ENCODE measurements at places on chromosomes 12 and 14. TPM values are rescaled to one million over a fixed set of nuclear protein-coding genes. Genes with fewer than 3 reads are reported as not detected.

GRCh38 chr12:12877781-12878455 lies 13.4 kb upstream of the GPRC5A start:
- no peak for DNase-seq

GUCY2C gene
- polyA plus RNA-seq, result 0.29 TPM

DNA sequence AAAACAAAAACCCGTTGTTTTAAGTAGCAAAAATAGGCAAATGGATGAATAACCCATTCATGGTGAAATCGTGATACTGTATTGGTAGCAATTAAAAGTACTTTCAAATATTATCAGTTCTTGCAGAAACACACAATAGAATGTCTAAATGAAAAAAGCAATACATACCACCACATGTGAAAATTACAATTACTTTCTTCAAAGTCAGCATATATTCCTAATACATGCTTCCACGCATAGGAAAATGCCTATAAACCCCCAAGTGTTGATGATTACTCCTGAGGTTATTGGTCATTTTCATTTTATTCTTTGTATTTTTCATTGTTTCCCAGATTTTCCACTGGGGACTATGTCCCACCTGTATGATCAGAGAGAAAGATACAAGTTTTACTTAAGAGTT lies 15.2 kb downstream of the DDX55 start:
- no peak for DNase-seq

KRT83 gene
- not detected for polyA plus RNA-seq

PPP1R12A gene
- polyA plus RNA-seq, result 104 TPM

PSEN1 gene
- polyA plus RNA-seq, result 67.1 TPM

DNA sequence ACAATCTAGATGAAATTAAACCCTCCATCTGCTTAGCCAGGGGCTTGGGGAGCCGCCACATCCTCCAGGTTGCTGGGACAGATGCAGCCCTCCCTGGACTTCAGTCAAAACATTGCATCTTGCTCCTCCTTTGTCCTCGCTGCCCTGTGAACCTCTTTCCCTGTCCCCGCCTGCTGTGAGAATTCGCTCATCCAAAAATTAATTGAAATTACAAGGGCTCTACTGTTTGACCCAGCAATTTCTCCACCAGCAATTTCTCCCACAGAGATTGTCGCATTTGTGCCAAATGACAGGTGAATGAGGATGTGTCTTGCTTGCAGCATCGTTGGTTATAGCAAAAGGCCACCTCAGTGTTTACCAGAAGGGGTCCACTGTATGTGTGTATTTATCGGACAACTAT lies 5.0 kb upstream of the POP5 start:
- no peak for DNase-seq

VRTN gene
- polyA plus RNA-seq, result not detected
